Mucosa of gallbladder (tissue), 1 donor: ENCODE measurements at places on chromosomes 11 and 22.
A peak's percentile ranks its signal among the peaks of the same experiment; 100 is the strongest.

DNA sequence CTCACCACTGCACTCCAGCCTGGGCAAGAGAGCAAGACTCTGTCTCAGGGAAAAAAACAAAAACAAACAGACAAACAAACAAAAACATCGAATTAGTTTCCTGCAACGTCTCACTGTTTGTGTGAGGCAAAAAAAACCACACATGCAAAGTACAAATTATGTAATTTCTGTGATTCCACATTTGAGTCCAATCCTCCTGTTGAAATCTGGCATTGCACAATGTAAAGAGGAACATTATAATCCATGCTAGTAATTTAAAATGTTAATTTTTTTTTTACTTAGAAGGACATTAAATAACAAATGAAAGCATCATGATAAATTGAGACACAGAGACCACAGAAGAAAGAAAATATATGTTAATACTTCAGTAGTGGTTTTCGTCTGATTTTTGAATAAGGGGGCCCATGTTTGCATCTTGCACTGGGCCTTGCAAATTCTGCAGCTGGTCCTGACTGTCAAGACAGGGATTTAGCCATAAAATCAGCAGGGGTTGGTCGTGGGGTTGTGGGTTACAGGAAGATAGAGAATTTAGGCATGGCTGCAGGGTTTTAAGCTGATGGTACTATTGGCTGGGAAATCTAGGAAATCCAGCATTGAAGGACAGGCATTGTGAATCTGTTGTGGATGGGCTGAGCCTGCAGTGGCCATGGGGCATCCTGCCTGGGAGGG lies 102.6 kb upstream of the ALDH3B2 start:
- no peak for DNase-seq

- DNase-seq = no peak
These were observed 163.7 kb downstream of the DSCAML1 start for GRCh38 chr11:117633186-117633754.

DNA sequence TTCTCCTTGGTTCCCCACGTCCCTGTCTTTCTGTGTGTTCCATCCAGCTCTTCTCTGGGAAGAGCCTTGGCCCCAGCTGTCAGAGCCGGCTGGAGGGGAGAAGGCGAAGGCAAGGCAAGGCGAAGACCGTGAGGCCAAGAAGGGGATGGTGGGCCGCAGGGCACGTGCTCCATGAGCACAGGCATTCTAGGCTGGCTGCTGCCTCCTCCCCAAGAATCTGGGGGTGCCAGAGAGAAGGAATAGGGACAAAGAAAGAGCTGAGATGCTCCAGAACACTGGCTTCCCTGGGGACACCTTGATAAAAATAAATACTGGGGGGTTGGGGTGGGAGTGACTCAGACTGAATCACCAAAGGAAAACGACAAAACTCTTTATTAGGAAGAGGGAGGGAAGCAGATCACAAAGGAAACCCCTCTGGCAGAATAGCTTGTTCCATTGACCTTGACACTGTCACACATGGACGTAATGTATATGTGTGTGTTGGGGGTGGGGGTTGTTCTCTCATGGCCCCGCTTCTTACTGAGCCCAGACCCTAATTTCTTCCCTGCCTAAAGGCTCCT lies 52.5 kb downstream of the NECTIN1 start:
- no peak for DNase-seq

GRCh38 chr11:20770414-20770946 lies 101.1 kb downstream of the NELL1 start:
- DNase-seq = no peak

- DNase-seq = no peak
These were observed 55.9 kb upstream of the CCDC188 start for GRCh38 chr22:20206709-20207215.

GRCh38 chr11:130415731-130416529 lies 12.5 kb downstream of the ADAMTS8 start:
- no peak for DNase-seq

GRCh38 chr22:39230261-39231196 lies 14.3 kb downstream of the PDGFB start:
- no peak for DNase-seq

- no peak for DNase-seq
These were observed 36.6 kb upstream of the CREB3L1 start for GRCh38 chr11:46240861-46241260.

- no peak for DNase-seq
These were observed 62.3 kb upstream of the ANO5 start for GRCh38 chr11:22130462-22131053.

- no peak for DNase-seq
These were observed 85.9 kb downstream of the WNT7B start for GRCh38 chr22:45891021-45891421.

GRCh38 chr11:90556606-90557005 lies 333.8 kb upstream of the CHORDC1 start:
- DNase-seq = no peak

- DNase-seq = no peak
These were observed 30.8 kb upstream of the CELSR1 start for GRCh38 chr22:46568102-46568809.

- no peak for DNase-seq
These were observed 90.0 kb downstream of the CDKN1C start for GRCh38 chr11:2795491-2795991.

GRCh38 chr11:84714316-84714780 lies 912.8 kb downstream of the DLG2 start:
- peak; percentile 65 for DNase-seq

GRCh38 chr11:12860827-12861226 lies 148.3 kb upstream of the RASSF10 start:
- no peak for DNase-seq

DNA sequence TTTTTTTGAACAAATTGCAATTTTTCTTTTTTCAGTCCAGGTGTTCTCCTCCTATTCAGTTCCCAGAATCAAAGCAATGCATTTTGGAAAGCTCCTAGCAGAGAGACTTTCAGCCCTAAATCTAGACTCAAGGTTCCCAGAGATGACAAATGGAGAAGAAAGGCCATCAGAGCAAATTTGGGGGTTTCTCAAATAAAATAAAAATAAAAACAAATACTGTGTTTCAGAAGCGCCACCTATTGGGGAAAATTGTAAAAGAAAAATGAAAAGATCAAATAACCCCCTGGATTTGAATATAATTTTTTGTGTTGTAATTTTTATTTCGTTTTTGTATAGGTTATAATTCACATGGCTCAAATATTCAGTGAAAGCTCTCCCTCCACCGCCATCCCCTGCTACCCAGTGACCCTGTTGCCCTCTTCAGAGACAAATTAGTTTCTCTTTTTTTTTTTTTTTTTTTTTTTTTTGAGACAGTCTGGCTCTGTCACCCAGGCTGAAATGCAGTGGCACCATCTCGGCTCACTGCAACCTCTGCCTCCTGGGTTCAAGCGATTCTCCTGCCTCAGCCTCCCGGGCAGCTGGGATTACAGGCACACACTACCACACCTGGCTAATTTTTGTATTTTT lies 6.2 kb upstream of the UBE4A start:
- no peak for DNase-seq

GRCh38 chr11:44387825-44388224 lies 77.9 kb upstream of the ALX4 start:
- DNase-seq = no peak

- DNase-seq = no peak
These were observed 437.4 kb downstream of the MIAT start for GRCh38 chr22:27094633-27095308.

DNA sequence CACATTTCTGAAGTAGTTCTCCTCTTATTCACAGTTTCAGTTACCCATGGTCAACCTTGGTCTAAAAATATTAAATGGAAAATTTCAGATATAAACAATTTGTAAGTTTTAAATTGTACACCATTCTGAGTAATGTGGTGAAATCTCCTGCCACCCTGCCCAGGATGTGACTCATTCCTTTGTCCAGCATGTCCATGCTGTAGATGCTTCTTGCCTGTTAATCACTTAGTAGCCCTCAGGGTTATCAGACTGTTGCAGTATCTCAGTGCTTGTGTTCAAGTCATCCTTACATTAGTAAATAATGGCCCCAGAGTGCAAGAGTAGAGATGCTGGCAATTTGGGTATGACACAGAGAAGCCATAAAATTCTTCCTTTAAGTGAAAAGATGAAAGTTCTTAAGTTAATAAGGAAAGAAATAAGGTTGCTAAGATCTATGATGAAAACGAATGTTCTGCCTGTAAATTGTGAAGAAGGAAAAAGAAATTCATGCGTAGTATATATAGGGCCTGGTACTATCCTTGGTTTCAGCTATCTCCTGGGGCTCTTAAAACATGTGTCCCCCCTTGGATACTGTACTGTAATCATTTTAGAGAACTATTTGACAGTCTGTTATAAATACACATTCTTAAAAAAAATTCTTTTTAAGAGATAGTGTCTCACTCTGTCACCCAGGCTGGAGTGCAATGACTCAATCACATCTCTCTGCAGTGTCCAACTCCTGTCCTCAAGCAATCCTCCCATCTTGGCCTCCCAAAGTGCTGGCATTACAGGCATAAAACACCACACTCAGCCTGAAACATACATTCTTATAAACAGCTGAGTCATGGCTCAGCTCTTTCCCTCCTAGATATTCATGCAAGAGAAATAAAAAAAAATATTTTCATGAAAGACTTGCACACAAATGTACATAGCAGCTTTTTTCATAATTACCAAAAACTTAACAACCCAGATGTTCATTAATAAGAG lies 31.3 kb downstream of the MTNR1B start:
- DNase-seq = no peak

GRCh38 chr11:46625406-46625805 lies 8.1 kb downstream of the ATG13 start:
- no peak for DNase-seq

DNA sequence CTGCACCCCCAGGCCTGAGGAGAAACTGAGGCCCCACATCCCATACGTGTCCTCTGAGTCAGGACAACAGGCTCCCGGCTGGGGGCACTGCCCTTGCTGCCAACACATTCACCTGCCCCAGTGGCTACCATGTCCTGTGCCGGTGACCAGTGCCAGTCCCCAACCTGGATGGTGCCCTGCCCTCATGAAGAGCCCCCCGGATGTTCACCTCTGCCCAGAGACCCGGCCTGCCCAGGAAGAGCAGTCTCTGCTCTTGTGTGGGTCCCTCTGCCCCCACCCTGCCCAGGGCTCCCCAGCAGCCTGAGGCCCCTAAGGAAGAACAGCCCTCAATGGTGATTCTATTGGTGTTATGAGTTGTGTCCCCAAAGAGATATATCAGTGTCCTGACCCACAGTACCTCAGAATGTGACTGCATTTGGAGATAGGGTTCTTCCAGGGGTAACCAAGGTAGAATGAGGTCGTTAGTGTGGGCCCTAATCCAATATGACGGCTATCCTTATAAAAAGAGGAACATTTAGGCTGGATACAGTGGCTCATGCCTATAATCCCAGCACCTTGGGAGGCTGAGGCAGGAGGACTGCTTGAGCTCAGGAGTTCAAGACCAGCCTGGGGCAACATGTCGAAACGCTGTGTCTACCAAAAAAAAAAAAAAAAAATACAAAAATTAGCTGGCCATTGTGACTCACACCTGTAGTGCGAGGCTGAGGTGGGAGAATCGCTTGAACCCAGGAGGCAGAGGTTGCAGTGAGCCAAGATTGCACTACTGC lies 13.2 kb upstream of the DGCR8 start:
- DNase-seq = no peak
